Stimulated activated CD4-positive, alpha-beta T cell treated with anti-CD3 and anti-CD28 coated beads, Interleukin-4, amount 100 ng/mL, for 24 hours (primary cell): ENCODE measurements at places on chromosomes 6 and 20.

- no peak for DNase-seq
Observed at GRCh38 chr6:165701564-165702354, 38.7 kb upstream of the PDE10A start.

- no peak for DNase-seq
Observed at GRCh38 chr6:31907158-31907813, 5.4 kb upstream of the ZBTB12 start.

DNA sequence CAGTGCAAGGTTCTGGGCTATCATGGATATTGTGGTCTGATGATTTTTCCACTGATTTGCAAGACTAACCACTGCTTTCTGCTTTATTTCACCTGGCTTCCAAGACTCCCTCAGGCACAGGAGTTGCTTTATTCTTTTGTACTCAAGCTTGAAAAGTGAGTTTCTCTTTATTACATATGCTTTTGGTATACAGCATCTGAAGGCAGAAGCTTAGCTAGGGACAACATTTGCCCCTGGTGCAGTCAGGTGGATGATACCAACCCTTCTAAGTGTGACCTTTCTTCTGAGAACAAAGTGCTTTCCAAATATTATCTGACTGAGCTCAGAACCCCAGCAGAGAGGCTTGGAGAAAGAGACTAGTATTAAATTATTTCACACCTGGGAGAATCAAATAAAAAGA lies 94.0 kb upstream of the PHACTR1 start:
- DNase-seq = no peak

DNA sequence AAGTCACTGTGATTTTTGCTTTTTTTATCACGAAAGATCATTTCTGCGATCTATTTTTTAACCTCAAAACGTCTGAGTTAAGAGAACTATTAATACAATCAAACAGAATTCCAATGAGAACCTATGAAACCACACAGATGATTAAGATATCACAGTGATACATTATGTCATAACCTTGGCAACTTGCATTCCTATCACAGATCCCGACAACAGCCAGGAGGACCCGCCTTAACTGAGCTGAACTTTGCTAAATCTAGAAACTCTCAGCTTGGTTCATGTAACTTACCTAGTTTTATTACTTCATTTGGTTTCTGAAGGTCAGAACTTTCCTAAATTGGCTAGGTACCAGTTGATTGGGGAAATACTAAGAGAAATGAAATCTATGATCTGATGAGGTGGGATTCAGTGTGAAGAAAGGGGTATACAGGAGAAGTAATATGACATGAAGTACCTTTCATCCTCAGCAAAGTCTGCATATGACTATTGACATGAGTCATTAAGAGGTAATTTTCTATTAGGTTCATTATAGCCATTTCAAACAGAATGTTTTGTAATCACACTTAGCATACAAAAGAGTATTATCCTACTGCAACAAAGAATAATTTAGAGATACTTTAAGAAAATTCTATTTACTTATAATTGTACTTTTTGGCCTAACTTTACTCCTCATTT lies 11.2 kb downstream of the LYRM4 start:
- DNase-seq = no peak
